ENCODE measurements at places on chromosomes 12 and 14. TPM values are rescaled to one million over a fixed set of nuclear protein-coding genes. Genes with fewer than 3 reads are reported as not detected.
A peak's percentile ranks its signal among the peaks of the same experiment; 100 is the strongest.

FIGNL2 gene
- total RNA-seq = 0.30 TPM

SLC8A3 gene
- 0.05 TPM for total RNA-seq

HOXC11 gene
- total RNA-seq = not detected

GSC gene
- total RNA-seq = 0.66 TPM

MDGA2 gene
- total RNA-seq = 0.19 TPM

FOXA1 gene
- not detected for total RNA-seq

TMEM119 gene
- total RNA-seq = 1.3 TPM

GRCh38 chr14:102633906-102634595, 41.6 kb downstream of the RCOR1 start:
- no peak for DNase-seq

DNA sequence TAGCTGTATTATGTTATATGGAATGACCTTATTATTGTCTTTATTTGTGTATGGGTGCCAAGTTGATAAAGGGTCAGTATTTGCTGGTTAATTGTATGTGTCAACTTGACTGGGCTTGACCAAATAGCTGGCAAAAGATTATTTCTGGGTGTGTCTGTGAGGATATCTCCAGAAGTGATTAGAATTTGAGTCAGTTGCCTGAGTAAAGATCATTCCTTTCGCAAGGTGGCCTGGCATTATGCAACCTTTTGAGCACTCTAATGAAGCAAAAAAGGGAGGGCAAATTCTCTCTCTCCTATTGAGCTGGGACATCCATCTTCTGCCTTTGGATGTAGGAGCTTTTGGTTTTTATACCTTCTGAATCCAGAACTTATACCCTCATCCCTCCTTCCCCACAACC, 82.2 kb downstream of the ATXN7L3B start:
- no peak for DNase-seq

DNA sequence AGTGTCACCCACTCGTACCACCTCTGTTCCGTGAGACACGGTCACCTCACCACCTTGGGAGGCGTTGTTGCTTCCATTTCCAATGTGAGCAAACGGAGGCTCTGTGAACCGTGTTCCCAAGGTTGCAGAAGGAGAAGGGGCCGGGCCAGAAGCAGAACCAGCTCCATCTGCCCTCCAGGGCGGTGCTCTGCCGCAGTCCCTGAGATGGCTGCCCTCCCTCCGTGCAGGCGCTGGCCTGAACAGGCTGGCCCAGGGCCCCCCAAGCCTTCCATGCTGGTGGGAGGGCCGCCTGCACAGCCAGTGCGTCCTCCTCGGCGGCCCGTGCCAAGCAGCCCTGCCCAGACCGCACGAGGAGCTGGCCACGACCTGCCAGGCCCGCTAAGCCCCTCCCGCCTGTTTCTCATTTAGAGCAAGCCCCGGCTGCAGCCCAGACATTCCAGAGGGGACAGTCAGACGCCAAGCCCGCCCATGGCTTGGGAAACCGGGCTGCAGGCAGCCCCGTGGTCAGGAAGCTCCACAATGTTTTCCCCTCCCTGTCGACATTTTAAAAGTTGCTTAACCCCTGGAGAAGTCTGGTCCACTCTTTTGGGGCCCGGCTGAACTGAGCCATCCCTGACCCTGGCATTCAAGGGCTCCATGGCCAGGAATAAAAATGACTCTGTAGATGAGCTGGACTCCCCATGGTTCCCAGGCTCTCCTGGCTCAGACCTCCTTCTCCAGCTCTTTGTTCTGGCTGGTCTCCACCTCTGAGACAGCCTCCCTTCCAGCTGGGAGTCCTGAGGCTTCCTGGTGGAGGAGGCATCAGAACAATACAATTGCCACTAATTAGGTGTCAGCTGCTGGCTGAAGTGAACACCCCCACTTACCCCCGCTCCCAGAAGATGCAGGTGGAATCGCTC, 236.0 kb downstream of the BCL11B start:
- peak; percentile 81 for DNase-seq

DNA sequence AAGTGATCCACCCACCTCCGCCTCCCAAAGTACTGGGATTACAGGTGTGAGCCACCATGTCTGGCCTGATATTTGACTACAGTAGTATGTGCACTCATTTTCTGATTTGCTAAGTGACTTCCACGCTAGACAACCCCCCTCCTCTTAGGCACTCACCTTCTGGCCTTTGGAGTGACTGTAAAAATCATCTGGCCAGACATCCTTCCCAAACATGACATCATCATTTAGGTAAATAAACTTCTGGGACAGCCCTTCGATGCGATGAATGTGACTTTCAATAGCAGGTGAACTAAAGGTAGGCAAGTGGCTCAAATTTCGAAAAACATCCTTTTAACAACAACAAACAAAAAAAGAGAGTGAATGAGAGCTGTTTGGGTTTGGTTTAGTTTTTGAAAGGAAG, 30.6 kb upstream of the SYCP3 start:
- no peak for DNase-seq

GRCh38 chr14:55448141-55448614, 7.8 kb upstream of the TBPL2 start:
- DNase-seq = no peak

GRCh38 chr12:79344855-79345847, 345.6 kb downstream of the PAWR start:
- no peak for DNase-seq

DNA sequence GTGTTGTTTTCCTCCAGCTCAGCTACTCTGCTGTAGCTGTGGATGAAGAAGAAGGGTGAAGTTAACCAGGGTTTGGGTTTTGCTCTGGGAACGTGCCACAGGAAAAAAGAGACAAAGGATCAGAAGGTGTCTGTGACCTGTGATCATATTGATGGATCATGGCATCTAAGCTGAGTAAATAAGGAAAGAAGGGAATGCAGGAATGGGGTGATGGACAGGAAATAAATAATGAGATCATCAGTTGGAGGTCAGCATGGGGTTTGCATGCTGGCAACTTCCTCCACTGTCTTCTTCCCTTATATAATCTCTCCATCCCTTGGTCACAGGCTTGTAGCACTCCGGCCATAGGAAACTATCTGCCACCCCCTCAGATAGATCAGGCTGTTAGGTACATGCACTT, 430.3 kb upstream of the PDE3A start:
- DNase-seq = no peak

DNA sequence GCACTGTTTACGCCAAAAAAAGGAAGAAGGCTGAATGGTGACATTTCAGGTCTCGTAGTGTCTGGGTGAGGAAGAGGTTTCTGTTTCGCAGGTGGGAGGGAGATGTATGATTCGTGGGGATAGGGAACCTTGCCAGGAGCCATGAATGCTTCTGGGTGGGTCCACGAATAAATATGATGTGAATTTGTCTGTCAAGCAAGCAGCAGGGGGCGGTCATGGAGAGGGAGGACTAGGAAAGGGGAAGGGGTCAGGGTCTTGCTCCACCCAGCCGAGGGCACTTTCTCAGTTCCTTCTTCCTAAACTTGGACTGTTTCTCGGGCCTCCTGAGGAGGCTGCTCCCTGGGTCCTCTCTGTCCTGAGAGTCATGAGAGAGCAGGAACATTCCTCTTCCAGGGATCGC, 72.5 kb downstream of the LGMN start:
- no peak for DNase-seq

DNA sequence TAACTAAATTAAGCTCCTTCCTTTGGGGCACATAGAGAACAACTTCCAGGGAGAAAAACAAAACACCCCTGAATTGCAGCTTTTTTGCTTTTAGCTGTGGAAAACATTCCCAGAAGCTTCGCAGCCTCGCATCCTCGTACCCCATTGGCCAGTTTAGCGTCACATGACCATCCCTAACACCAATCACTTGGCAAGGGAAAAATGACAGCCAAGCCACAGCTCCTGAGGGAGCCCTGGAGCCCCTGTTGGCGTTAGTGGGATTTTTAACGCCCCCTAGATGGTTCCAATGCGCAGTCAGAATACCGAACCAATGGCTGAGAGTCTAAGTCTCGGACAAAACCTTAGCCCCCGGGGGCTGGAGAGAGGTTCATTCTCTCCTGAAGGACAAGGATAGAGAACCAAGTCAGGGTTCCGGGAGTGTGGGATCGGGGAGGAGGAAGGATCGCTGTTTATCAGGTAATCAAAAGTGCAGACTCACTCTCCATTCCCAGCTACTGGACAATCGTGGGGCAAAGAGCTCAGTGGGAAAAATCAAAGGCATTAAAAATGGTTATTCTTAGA, 135.6 kb upstream of the HIF1A start:
- DNase-seq = no peak

DNA sequence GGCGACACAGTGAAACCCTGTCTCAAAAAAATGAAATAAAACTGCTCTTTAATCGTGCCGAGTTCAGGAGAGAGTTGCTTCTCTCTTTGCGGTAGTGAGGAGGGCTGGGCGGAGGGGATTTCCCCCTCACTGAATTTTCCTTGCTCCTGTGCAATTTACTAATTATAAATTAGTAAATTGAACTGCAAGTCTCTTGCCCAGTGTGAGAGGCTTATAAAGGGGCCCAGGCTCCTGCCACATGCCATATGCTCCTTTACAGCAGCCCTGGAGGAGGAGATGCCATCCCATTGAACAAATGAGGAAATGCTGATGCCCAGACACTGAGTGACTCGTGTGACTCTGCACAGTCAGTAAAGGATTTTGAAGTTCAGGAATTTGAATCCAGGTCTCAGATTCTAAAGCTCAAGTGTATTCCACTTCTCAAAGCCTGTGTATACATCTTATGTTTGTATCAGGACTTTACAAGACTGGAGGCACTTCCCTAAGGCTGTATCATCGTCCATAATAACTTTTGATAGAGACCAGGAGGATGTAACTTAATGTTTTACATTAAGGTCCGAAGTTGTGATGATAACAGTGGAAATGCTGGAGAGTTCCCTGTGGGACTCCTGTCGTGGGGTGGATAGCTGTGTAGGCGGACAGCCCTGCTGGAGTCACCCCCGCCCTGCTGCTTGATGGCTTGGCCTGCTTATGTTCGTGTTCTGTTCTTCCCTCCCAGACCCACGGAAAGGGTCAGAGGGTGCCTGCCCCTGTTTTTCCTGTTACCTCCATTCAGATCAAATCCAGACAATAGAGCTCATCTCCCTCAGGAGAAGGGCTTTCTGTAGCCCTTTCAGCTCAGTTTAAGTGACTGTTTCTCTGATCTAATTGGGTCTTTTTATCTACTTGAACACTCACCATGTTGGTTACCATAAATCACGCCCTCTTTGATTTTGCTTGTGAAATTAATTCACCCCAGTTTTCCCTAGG, 13.9 kb downstream of the PELI2 start:
- DNase-seq = no peak

DNA sequence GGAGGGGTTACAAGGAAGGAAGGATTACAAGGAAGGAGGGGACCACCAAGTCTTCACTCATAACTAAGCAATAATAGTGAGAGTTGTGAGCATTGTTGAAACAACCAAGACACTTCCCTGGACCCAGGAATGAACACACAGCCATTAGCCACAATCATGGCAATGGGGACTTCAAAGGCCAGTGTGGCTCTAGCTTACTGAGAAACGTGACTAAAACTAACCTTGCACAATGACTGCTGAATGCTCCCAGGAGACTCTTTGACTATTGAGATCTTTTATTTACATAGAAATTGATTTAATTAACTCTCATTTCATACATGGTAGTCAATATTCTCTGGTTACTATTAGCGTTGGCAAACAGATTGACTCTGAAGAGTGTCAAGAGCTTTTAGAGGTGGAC, 263.0 kb upstream of the SOX5 start:
- no peak for DNase-seq

Data from left ventricle myocardium inferior (tissue), 1 donor.